Progenitor cell of endocrine pancreas (in vitro differentiated cells): ENCODE measurements at places on chromosomes 5 and 9. TPM values are rescaled to one million over a fixed set of nuclear protein-coding genes. Genes with fewer than 3 reads are reported as not detected.

DNA sequence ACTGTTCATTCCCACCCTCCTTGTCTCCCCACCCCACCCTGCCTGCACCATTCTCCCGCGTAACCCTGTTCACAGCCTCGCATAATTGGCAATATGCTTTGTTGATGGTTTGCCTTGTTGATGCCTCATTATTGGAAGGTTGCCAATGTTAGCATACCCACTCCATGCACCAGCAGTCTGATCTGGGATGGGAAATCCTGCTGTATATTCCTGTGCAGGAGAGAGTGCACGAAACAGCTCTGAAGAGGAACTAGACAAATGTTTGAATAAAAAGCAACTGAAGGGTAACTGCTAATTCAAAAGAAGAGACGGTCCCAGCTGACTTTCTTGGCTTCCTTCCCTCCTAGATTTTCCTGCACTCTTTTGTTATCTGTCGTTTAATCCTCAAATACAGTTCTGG is 271.7 kb upstream of the TLE4 start:
- no peak overlapping the region for H3K4me3 ChIP-seq
- DNase-seq, result no peak
- no peaks in the 10 kb centered on the region for H3K36me3 ChIP-seq
- H3K4me1 ChIP-seq, result no peaks in the 10 kb centered on the region
- H3K27me3 ChIP-seq, result peaks cover 40% of the 10 kb centered on the region

DNA sequence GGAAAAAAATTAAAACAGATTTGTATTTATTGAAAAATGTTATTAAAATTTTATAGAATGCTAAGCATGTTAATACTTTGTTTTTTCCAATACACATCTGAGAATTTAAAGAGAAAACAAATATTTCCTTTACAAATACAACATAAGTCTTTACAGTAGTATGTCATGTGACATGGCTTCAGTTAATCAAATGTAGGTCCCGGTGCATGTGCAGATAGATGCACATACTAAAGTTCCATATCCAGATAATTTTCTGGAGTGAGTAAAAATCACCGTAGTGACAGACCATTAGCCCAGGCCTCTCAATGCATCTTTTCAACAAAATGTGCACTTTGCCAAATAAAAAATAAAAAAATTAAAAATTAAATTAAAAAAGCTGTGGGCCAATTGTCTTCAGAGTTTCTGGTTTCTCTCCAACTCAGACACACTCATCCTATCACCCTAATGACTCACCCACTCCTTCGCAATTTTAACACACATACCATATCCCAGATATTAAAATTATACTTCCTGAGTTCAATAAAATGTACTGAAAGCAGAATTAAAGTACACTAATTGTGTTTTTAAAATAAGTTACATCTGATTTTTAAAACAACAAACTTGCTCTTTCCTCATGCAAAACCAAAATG is 508.1 kb downstream of the NR2F1-AS1 start:
- no peaks in the 10 kb centered on the region for H3K36me3 ChIP-seq
- no peaks in the 10 kb centered on the region for H3K27me3 ChIP-seq
- DNase-seq, result no peak
- no peaks in the 10 kb centered on the region for H3K4me1 ChIP-seq
- no peak overlapping the region for H3K27ac ChIP-seq

GRCh38 chr9:28668158-28668557 is 1094.9 kb upstream of the C9orf72 start:
- no peak overlapping the region for H3K27ac ChIP-seq
- H3K36me3 ChIP-seq, result no peaks in the 10 kb centered on the region
- H3K4me1 ChIP-seq, result peaks cover 3% of the 10 kb centered on the region
- no peak overlapping the region for H3K4me3 ChIP-seq
- no peak for DNase-seq

GRCh38 chr9:15353892-15354291 is 46.9 kb upstream of the TTC39B start:
- no peak overlapping the region for H3K27ac ChIP-seq
- peaks cover 25% of the 10 kb centered on the region for H3K4me1 ChIP-seq
- no peak overlapping the region for H3K4me3 ChIP-seq
- H3K27me3 ChIP-seq, result no peaks in the 10 kb centered on the region
- no peak for DNase-seq

IL5 gene
- total RNA-seq, result not detected in 2 replicates
